ENCODE measurements at places on chromosomes 3 and 15.

DNA sequence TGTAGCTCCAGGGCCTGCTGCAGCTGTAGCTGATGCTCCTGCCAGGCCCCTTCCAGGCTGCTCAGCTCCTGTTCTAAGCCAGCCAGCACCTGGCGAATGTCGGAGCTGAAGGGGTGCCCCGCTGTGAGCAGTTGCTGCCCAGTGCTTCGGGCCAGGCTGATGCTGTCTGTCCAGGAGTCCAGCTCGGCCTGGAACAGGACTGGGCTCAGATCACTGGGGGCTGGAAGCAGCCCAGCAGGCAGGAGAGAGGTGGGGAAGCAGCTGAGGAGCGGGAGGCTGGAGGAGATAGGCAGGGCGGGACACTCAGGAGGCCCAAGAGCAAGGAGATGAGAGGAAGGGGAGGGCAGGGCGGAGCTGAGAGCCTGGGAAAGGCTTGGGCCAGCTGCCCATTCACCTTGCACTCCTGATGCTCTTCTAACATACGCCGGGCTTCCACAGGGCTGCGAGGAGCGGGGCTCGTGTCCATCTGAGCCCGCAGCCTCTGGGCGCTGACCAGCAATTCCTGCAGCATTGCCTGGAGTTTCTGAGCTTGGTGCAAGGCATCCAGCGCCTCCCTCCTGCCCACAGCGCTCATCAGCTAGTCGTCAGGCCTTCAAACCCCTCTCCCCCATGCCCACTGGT, 23.2 kb downstream of the PLA2G4B start:
- DNase-seq, result no peak

- peak; percentile 56 for DNase-seq
Measured at GRCh38 chr15:98548139-98548971, 100.0 kb upstream of the IGF1R start.

GRCh38 chr3:138442433-138442832, 8.0 kb downstream of the ESYT3 start:
- no peak for DNase-seq

GRCh38 chr15:58830556-58830955, 59.5 kb downstream of the MINDY2 start:
- DNase-seq, result no peak

DNA sequence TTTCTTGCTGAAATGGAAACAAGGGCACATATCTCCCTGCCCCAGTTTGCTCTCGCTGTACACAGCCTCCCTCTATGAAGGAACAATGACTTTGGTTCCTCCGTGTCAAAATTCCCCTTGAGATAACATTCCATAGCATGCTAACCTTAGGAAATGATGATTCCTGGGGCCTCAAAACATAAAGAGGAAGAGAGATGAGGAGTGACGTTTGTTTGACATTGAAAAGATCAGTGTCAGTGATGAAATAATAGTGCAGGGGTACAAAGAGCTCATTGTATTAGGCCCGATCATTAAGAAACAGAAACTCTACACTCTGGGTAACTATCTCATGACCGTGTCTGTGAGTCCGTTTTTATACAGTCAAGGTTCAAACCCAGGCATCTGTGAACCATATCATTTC, 55.2 kb downstream of the ARNT2 start:
- no peak for DNase-seq

GRCh38 chr3:124056846-124057245, 64.9 kb upstream of the ROPN1 start:
- DNase-seq, result no peak

DNA sequence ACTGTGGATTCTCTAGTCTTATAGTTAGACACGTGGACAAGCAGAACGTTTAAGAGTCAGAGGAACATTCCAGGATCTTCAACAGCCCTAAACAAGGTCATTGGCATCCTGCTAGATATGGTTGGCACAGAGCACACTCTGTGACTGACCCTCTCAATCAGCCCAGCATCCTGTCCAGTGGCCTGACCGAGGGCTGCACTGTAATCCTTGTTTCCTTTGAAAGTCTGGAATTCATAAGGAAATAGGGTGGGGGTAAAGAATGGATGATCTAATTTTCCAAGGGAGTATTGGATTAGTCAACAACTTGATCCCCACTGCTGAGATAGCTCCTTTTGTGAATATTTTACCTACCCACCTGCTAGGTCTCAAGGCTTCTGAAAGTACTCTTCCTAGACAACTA, 94.5 kb upstream of the DLG1 start:
- no peak for DNase-seq

- no peak for DNase-seq
Measured at GRCh38 chr15:62059816-62060112, 483 bp downstream of the VPS13C start.

- no peak for DNase-seq
Measured at GRCh38 chr3:152382312-152383135, 113.8 kb downstream of the MBNL1 start.

DNA sequence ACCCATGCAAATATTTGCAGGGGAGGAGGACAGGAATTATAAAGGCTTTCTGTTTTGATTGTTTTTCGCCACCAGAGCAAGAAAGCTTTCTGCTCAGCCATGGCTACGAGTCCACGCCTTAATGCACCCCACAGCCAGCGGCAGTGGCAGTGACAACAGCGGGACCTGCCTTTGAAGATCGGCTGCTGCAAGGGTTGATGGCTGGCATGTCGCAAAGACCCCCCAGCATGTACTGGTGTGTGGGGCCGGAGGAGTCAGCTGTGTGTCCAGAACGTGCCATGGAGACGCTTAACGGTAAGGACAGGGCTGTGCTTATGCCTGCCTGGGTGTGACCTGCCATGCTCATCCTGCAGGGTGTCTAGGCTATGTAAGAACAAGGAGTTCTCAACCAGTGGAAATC, 5.3 kb downstream of the LRRK1 start:
- DNase-seq, result no peak

- no peak for DNase-seq
Measured at GRCh38 chr3:32837366-32837765, 19.6 kb downstream of the TRIM71 start.

DNA sequence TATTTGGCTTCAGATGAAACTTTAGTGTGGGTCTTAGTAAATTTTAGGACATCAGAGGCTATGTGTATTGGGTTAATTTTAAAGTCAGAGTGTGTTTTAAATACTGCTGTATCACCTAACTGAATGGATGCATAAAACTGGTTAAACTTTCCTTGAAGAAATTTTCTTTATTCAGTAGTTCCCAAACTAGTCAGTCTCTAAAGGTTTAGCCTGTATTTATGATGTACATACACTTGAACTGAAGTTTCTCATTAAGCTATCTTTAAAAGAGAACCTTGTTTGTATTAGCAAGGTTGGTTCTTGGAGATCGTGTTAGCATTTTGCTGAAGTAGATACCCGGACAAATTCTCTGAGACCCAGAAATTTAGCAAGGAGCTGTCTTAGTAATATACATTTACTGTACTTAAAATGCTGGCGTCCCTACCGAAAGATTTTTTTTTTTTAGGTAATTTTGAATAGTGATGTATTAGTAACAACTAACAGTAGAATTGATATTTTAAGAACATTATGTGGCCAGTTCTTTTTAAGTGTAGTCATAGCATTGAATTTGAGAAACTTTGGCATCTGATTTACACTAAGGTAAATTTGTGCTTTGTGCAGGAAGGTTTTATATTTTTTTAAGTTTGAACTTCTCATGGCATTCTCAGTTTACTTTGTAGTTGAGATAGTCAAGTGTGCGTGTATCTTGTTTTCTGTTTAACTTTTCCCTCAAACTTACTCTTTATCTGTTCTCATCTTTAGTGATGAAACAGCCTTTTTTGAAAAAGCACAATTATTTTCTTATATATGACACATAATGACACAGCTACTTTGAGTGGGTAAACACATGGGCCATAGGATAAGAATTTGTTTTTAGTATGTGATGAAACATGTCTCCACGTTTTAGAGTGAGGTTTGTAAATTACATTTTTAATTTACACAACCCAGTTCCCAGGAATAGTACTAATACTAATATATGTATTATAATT, 2.9 kb downstream of the DIPK2A start:
- no peak for DNase-seq

DNA sequence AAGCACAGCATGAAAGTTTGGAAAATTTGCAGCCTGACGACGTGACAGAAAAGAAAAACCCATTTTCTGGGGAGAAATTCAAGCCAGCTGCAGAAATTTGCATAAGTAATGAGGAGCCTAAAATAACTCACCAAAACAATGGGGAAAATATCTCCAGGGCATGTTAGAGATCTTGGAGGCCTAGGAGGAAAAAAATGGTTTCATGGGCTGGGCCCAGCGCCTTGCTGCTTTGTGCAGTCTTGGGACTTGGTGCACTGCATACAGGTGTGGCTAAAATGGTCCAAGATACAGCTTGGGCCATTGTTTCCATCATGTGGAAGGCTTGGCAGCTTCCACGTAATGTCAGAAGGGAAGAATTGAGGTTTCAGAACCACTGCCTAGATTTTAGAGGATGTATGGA, 428.5 kb upstream of the FRG2C start:
- DNase-seq, result no peak

DNA sequence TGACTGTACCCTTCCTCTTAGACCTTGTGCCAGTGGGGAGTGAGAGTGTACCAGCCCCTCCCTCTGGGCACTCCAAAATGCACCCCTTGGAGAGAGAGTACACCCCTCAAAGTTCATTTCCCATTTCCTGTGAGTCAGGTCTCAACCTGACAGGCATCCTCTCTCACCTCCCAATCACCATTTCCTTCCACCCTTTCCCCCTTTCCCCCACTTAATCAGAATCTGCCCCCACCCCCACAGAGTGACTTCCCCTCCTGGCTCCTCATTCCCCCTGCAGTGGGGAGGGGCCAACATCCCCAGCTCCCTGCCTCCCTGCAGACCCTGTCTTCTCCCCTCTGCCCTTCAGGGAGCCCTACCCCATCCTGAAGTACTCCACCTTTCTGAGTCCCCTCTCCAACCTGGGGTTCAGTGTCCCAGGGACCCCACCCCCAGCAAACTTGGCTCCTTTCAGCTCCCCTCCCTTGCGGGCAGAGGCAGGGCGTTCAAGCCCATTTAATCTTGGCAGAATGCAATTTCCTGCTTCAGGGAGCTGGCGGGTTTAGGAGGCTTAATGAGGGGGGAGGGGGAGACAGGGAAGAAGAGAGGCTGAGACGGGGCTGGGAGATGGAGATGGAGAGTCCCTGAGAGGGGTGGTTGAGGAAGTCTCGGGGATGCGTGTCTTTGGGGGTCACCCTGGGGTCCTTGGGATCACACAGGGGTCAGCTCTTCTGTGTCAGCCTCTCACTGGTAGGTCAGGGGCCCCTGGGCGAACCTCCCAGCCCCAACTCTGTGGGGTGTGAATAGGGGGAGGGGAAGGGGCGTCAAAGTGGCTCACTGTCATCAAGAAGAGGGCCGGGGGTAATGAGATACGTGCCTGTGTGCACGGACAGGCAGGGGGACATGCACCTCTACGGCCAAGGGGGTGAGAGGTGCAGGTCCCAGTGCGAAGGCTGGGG, 16.6 kb upstream of the SEMA3F start:
- DNase-seq, result no peak

DNA sequence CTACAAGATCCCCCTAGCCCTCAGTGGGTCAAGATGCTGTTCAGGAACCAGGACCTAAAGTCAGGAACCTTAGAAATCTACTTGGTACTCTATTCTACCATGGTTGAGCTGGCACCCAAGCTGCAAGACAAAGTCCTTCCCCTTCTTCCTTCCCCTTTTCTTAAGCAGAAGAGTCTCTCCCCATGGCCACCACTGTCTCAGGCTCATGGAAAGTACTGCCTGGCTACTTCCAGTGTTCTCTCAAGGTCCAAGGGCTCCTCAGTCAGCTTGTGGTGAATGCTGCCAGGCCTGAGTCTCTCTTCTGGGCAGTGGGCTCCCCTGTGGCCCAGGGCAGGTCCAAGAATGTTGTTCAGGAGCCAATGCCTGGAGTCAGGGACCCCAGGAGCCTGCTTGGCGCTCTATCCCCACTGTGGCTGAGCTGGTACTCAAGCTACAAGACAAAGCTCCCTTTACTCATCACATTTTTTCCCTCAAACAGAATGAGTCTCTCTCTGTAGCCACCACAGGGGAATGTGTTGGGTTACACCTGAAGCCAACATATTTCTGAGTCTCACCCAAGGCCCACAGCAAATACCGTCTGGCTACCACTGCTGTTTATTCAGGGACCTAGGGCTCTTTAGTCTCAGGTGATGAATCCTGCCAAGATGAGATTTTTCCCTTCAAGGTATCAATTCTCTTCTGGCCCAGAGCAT, 18.1 kb upstream of the SLC27A2 start:
- no peak for DNase-seq

DNA sequence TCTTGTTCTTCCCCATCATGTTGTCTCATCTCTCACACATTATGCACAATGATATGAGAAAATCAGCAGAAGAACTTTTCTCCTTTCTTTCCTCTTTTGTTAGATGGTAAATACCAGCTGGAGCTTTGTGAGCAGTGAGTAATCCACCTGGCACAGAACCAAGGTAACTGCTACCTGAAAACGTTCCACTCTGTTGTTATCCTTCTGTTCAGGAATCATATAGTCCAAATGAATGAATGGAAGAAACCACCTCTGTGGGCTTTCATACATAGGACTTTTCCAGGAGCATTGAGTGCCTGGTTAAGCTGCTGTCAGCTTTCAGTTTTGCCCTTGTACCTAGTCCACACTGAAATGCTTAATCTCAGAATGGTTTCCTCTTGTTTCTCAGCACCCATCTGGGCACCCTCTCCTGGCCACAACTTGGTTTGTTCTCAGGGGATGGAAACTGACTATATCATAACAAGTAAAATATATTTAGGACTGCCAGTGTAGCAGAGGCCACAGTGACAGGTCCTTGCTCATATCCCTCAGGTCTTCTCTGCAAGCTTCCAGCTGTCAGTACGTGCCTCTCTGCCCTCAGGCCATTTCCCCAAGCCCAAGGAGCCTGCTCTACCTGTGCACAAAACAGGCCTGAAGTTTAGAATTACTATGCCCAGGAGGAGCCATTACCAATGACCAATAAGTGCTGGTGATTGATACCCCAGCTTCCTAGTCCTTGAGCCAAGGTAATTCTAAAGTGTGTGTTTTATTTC, 23.5 kb upstream of the SLC4A7 start:
- DNase-seq, result no peak

GRCh38 chr15:56759450-56759845, 26.1 kb upstream of the ZNF280D start:
- DNase-seq, result no peak

GRCh38 chr3:127611251-127611650, 13.0 kb downstream of the MCM2 start:
- no peak for DNase-seq

DNA sequence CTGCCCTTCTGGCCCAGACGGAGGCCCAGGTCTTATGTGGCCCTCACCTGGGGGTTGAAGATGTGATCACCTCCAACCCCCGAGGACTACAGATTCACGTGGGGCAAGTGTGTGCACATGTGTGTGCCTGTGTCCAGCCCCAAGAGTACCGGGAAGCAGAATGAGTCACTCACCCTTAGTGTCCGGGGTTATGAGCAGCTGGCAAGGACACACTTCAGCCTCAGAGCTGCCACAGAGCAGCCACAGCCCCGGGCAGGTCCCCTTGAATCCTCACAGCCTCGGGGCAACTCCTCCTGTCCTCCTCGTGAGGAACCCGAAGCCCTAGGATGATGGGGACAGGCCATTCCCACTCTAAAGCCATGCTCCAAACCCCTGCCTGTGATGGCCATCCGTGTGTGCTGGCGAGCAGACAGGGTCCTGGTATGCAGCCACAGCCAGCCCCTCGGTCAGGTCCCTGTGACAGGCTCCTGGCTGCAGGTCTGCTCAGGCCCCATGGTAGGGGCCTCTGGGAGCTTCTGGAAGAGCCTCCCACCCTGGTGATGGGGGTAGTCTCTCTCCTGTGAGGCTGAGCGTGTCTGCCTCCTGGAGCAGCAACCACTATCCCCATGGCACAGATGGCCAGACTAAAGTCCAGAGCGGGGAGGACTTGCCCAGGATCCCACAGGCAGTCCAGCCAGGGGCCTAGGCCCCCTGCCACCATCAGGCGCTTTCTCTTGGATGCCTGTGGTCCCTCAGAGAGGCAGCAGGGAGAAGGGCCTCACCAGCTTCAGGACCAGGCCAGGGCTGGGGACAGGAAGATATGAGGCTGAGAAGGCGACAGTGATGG, 852 bp downstream of the STAB1 start:
- DNase-seq, result no peak

Data from neuronal stem cell (in vitro differentiated cells).